ENCODE measurements at places on chromosomes 2 and 18.
A peak's percentile ranks its signal among the peaks of the same experiment; 100 is the strongest.

- no peak for DNase-seq
Observed at GRCh38 chr2:27323596-27324285, 844 bp upstream of the MPV17 start.

- DNase-seq, result no peak
Observed at GRCh38 chr2:65232636-65233035, 5.0 kb downstream of the ACTR2 start.

GRCh38 chr18:12750076-12750714 lies 47.4 kb downstream of the PSMG2 start:
- DNase-seq, result peak; percentile 81

- no peak for DNase-seq
Observed at GRCh38 chr18:78677483-78678317, 301.9 kb upstream of the SALL3 start.

DNA sequence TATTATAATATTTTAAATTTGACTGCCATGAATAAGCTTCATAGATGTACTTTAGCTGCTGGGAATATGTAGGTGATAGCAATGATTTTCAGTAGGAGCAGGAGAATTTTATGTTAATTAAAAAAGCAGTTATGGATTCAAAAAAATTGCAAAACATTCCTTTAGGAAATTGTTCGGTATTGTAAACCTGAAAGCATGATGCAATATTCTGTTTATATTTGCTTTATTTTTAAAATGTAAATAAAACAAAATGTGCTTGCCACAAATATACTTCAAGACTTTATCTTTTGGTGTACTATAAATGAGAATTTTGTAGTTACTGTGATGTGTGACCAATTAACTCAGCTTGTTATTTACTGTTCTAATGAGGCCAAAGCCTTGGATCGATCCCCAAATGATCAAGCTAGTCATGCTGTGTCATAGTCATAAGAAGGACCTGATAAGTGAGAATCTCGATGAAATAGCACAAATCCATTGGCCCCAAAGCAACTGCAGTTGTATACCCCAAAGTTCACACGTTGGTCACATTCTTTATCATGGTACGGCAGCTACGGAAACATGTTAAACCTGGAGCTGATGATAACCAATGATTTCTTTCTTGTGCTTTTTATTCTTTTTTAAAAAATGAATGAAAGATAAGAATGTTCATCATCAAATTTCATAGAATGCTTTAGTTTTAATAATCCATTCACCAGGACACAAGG lies 23.6 kb upstream of the ATIC start:
- no peak for DNase-seq

All from HS-27A (cell line).